T-cell (primary cell): ENCODE measurements at places on chromosomes 7 and 10.

GRCh38 chr10:3564346-3565002 is 220.5 kb downstream of the KLF6 start:
- no peak overlapping the region for H3K27ac ChIP-seq
- H3K36me3 ChIP-seq: no peaks in the 10 kb centered on the region
- H3K4me1 ChIP-seq: peaks cover 5% of the 10 kb centered on the region
- no peak for DNase-seq

DNA sequence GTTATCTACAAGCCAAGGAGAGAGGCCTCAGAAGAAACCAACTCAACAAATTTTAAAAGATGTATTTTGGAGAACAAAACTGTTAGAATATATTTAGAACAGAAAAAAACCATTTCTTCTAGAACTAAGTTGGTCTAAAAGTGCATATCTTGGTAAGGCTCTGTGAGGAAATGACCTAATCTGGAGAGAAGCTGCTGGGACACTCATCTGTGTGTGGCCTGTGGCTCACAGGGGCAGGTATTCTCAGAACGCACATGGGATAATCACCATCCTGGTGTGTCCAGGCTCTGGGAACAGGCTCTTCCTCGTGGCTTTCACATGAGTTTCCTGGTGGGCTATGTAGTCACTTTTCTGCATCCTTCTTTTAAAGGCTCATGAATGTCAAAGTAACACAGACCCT is 38.1 kb upstream of the PRSS1 start:
- peaks cover 38% of the 10 kb centered on the region for H3K4me1 ChIP-seq
- no peak overlapping the region for H3K4me3 ChIP-seq
- no peak for DNase-seq
- H3K27me3 ChIP-seq: no peaks in the 10 kb centered on the region
- H3K36me3 ChIP-seq: no peaks in the 10 kb centered on the region

GRCh38 chr7:14446829-14447228 is 455.7 kb downstream of the DGKB start:
- no peaks in the 10 kb centered on the region for H3K27me3 ChIP-seq
- no peak overlapping the region for H3K27ac ChIP-seq
- DNase-seq: no peak
- peaks cover 3% of the 10 kb centered on the region for H3K4me1 ChIP-seq

GRCh38 chr7:99863847-99864440 is 12.9 kb downstream of the OR2AE1 start:
- DNase-seq: no peak
- H3K36me3 ChIP-seq: no peaks in the 10 kb centered on the region
- no peak overlapping the region for H3K27ac ChIP-seq
- peaks cover 5% of the 10 kb centered on the region for H3K27me3 ChIP-seq
- H3K4me1 ChIP-seq: no peaks in the 10 kb centered on the region

DNA sequence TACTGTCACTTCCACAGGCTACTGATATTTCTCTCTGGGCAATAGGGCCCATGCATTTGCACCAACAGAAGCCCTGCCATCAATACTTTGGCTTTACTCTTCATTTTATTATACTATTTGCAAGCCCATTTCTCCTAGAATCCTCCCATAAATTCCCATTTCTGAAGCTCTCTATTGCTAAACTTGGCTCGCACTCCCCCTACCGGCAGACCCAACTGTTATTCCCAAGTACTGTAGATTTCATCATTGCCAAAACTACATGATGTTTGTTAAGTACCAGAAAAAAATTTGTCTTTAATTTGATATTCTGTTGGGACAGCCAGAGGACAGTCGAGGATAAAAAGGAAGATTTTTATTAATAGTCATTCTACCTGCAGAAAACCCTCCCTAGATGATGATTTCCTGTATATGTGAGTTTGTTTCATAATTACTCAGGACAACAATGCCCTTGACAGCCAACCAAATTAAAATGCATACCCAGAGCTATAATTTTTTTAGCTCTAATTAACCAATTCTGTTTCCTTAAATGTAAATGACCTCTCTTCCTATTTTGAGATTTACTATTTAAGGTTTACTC is 298.6 kb downstream of the REEP3 start:
- DNase-seq: no peak
- no peak overlapping the region for H3K27ac ChIP-seq
- no peaks in the 10 kb centered on the region for H3K36me3 ChIP-seq
- H3K4me1 ChIP-seq: no peaks in the 10 kb centered on the region
- H3K27me3 ChIP-seq: no peaks in the 10 kb centered on the region
- no peak overlapping the region for H3K4me3 ChIP-seq

DNA sequence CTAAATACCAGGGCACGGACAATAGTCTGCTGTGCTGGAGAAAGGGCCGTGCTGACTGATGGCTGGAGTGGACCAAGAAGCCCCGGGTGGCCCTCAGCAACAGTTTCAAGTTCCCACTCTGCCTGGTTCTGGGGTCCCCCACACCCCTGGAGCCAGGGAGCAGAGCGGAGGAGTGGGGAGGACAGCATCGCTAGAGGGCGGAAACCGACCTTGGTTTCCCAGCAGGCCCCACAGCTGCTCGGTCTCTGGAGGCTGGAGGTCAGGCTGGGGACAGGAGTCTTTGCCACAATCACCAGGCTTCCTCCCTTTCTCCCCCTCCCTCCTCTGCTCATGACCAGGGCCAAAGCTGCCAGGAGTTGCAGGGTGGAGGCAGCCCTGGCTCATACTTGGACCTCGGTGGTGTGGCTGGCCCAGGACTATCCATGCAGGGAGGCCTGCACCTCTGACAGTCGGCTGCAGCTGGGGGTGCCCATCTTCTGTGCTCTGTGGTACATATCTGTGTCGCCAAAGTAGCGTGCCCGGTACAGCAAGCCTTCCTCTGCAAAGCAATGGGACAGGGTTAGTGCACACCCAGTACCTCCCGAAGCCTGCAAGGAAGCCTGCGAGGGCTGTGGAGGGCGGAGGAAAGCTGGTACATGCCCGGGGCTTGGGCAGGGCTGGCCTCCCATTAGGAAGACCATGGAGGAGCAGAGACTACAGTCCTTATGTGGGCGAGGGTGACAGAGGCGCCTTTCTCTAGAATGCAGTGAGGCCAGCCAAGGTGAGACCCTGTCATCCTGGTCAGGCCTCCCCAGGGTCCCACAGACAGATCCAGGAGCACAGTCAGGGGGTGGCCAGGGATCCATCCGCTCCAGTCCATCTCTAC is 19.1 kb downstream of the DNAJB12 start:
- H3K4me3 ChIP-seq: peak overlapping the region; percentile 12
- no peaks in the 10 kb centered on the region for H3K27me3 ChIP-seq
- peak; percentile 53 for DNase-seq
